ENCODE measurements at places on chromosomes 12 and 14.

DNA sequence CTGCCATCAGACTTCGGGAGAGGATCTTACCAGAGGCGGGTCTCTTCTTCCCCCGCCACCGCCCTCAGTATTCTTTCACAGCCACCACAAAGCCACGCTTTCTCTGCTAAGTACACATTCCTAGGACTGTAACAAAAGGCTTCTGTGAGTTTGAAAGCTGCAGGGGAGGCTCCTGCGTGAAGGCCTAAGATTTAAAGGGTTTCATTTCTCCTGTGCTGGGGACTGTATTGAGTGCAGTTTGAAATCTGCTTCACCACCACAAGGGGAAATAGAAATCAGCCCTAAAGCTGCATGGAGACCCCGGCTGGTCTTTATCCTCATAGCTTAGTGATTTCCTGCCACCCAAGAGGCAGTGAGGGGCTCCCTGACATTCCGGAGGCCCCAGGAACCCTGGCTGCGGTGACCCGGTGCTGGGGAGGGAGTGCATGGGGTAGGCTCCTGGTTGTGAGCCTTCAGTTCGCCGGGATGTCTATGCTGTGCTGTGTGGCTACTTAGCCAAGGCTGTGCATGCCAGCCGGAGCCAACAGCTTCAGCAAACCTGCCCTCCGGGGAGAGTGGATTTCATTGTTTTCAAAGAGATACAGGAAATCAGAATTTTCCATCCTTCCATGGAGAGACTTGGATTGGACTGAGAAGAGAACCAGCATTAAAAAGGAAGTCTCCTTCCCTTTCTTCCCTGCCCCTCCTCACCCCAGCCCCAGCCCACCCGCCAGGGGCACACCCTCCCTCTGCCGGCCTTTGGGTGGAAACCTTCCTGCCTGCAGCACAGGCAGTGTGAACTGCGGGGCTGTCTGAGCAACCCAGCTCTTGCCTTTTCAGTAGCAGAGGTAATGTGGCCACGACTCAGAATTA is 163.3 kb downstream of the ETV6 start:
- peak; percentile 47 for DNase-seq

GRCh38 chr12:131131808-131132117 is 178.1 kb downstream of the ADGRD1 start:
- no peak for DNase-seq

- DNase-seq, result no peak
These were observed 11.1 kb downstream of the RASSF3 start for GRCh38 chr12:64621257-64621942.

DNA sequence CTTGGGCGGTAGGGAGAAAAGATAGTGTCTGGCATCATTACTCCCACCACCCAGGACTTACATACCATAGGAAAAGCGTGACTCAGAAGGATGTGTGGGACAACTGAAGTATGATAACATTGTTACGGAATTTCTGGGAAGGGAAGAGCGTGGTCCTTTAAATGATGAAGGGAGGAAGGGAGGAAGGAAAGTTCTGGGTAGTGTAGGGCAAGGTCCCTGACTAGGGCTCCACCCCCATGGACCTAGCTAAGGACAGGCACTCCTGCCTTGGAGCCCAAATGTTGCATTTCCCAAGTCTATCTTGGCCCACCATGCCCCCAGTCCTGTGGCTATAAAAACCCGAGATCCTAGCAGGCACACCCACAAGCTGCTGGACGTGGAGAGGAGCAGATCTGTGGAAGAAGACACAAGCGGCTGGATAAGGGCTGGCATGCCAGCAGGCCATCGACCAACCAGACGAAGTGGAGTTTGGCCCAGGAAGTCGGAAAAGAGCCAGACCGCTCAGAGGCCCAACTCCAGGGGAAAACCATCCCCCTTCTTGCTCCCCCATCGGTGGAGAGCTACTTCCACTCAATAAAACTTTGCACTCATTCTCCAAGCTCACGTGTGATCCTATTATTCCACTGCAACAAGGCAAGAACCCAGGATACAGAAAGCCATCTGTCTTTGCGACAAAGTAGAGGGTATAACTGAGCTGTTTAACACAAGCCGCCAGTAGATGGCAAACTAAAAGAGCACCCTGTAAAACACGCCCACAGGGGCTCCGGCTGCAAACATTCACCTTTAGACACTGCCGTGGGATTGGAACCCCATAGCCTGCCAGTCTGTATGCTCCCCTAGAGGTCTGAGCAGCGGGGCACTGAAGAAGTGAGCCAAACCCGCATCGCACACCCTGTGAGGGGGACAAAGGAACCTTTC is 23.0 kb upstream of the RAB21 start:
- DNase-seq, result no peak

DNA sequence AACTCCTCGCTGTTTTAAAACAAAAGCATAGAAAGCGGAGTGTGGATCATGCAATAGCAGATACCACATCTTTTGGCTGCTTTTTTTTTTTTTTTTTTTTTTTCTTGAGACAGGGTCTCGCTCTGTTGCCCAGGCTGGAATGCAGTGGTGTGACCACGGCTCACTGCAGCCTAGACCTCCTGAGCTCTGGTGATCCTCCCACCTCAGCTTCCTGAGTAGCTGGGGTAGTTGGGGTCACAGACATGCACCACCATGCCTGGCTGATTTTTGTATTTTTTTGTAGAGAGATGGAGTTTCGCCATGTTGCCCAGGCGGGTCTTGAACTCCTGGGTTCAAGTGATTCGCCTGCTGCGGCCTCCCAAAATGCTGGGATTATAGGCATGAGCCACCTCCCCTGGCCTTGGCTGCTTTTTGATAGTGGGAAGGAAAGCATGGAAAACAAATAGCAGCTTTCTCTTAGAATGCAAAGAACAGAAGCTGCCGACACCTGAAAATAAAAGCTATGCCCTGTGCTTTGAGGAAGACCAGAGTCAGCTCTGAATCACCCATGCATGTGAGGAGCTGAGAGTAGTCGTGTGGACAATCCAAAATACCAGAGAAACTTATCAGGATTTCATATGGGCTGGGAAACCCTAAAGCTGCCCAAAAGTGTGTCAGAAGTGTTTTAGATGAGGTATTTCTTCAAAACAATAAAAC is 3.6 kb upstream of the ELK3 start:
- DNase-seq, result no peak

DNA sequence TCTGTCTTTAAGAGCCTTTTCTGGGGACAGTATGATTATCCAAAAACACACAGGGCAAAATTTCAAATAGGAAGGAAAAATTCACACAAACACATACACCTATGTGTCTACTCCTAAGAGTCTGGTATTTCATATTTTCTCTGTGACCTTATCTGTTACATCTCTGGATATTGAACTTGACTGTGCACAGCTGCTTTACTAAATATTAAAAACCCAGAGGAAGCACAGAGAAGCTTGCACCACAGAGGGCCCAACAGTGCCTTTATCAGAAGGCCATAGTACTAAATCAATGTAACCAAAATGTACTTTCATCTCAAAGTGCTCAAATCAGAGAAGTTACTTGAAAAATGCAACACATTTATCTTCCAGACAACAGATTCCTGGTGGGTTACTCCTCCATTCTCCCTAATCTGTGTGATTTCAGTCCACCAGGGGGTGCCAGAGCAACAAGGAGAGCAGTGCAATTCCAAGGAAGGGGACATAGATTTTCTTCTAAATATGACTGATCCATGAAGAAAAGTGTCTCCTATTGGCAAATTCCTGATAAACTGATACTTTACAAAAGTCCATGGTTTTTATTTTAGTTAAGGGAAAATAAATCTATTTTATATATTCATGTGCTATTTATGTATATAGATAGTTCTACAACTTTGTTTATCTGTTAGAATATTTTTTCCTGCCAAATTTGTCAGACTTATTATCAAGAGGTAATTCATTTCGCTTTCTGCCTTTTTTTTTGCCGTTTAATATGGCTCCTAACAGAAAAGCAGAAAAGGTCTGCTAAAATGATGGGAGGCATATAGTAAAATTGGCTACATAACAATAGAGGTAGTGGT is 617.6 kb downstream of the LRFN5 start:
- DNase-seq, result peak; percentile 37

DNA sequence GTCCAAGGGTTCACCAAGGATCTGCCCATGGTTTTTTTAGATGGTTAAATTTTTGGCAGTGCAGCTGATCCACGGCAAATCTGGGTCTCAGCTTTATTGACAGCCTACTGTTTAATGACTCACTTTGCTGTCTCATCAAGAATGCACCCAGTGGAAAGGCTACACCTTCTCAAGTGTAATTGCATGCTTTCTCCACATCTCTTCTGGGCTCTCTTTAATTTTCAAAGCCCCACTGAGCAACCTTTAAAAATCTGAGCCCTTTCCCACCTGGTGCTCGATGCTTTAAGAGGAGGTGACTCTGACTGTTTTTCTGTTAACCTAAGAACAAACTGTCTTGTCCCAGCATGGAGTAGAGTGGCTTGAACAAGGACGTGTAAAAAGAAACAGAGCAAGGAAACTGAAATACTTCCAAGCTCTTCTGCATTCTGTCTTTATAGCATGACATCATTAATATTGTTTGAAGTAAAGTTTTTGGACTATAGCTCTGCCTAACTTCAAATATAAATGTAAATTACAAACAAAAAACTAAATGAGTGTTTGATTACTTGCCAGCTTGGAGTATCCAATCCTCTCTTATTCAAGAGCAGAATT is 214.2 kb upstream of the KRR1 start:
- no peak for DNase-seq
